NT2/D1 (cell line): ENCODE measurements at places on chromosomes 1 and 21.
A peak's percentile ranks its signal among the peaks of the same experiment; 100 is the strongest.

DNA sequence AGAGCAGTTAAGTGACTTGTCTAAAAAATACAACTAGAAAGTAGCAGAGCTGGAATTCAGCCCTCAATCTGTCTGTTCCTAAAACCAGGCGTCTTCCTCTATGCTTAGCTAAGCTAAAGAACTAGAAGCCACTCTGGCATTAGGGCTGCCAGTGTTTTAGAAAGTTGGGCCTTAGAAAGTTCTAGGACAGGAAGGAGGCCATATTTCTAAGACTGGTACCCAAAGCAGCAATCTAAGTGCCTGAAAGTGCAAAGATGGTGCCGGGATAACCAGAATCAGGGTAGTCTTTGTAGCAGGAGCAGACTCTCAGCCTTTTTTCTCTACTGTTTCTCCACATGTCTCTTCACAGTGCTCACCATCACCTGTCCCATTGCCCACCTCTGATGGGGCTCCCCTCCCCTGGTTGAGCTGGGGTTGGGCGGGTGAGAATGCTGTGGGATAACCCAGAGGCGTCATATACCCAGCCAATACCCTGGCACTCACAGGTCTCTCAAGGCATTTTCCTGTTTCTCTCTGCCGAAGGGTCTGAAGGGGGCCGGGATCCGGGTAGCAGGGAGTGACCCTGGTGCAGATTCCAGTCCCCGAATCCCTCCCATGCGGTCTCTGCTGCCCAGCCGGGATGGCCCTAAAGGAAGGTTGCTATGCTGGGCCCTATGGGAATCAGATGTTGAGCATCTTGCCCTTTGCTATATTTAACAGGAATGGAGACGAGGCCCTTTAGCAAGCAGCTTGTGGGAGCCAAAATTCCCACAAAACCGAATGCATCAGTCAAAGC is 1.1 kb upstream of the RCSD1 start:
- no peak for DNase-seq

DNA sequence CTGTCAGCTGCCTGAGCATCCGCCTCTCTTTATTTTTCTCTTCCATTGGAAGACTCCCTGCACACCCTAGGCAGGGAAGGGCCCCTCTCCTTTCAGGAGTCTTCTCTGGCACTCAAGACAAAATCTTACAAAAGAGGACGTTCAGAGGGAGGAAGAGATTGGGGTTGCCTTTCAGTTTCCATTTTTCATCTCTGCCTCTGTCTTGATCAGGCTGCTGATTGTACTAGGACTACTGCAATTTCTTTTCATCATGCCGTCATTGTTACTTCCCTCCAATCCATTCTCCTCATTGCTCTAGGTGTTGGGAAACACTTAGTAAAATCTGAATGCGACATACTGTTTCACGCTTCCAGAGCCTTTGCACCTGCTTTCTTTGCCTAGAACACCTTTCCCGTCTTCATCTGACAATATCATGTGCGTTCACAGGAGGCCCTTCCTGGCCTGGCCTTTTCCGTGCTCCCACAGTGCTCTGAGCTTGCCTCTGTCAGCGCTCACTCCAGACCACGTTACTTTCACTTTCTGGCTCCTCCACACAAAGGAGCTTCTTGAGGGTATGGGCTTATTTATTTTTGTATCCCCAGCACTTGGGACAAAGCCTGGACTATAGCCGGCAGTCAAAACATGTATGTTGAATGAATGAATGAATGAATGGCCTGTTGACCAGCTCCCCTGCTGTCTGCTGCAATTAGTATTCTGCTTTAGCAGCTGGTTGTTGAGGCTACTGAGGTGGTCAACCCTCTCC is 10.9 kb downstream of the LRRC71 start:
- DNase-seq: no peak

- no peak for DNase-seq
Measured at GRCh38 chr1:168789501-168789900, 60.5 kb upstream of the DPT start.

GRCh38 chr1:5887971-5888361 is 104.3 kb downstream of the NPHP4 start:
- no peak for DNase-seq

GRCh38 chr1:96370757-96371156 is 350.8 kb upstream of the PTBP2 start:
- no peak for DNase-seq

- peak; percentile 66 for DNase-seq
Measured at GRCh38 chr1:109493805-109494539, at the start of gene CYB561D1. Gene CYB561D1 (plus strand): TSS chr1:109494094. CDS start chr1:109494140, 46 bp downstream.

- no peak for DNase-seq
Measured at GRCh38 chr1:236921610-236922009, 82.6 kb downstream of the MT1HL1 start.

- DNase-seq: no peak
Measured at GRCh38 chr1:92184632-92185031, 33.1 kb upstream of the C1orf146 start.

DNA sequence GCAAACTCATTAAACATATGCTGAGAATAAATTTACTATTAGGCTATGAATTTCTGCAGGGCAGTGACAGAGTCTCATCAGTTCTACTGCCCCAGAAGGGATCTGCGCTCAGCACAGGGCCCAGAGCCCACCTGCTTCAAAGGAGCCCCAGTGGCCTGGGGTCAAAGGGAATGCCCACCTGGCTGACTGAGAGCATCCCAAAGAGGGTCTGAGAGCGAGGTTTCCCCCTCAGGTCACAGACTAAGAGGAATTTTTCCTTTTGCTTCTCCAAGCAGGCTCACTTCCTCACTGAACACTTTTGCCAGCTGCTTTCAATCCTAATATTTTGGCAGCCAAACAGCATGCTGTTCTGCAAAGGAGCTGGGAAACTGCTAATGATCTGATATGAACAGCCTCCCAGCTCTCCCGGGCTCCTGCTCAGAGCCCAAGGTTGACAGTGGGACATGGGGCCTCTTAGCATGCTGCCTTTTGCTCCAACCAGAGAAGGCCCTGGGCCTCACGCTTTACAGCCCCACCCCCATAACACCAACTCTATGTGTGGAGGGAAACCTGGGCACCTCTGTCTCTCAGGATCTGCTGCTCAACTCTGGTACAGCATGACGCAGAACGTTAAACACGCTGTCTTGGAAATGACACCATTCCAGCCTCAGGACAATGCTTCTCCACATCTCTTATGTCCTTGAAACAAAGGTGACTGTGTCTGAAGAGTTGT is 70.7 kb upstream of the SYT6 start:
- DNase-seq: no peak

- no peak for DNase-seq
Measured at GRCh38 chr1:183702087-183702812, 49.1 kb upstream of the APOBEC4 start.

- DNase-seq: no peak
Measured at GRCh38 chr1:100413035-100413434, 60.7 kb downstream of the CDC14A start.

DNA sequence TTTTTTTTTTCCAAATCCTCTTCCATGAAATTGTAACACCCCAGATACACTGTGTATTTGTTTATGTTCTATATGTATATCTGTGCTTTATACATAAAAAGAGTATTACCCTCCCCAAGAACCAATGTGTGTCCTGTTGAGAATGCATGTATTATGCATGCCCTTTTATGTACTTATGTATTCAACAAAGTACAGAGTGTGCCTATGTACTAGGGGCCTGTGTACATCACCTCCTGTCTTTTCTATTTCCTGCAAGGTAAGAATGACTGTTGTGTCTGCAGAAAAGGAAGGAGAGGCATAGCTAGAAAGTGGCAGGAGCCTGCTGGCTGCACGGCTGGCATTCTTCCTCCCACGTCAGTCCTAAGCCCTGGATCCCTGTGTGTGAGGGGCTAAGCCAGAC is 7.0 kb downstream of the TMEM61 start:
- no peak for DNase-seq

DNA sequence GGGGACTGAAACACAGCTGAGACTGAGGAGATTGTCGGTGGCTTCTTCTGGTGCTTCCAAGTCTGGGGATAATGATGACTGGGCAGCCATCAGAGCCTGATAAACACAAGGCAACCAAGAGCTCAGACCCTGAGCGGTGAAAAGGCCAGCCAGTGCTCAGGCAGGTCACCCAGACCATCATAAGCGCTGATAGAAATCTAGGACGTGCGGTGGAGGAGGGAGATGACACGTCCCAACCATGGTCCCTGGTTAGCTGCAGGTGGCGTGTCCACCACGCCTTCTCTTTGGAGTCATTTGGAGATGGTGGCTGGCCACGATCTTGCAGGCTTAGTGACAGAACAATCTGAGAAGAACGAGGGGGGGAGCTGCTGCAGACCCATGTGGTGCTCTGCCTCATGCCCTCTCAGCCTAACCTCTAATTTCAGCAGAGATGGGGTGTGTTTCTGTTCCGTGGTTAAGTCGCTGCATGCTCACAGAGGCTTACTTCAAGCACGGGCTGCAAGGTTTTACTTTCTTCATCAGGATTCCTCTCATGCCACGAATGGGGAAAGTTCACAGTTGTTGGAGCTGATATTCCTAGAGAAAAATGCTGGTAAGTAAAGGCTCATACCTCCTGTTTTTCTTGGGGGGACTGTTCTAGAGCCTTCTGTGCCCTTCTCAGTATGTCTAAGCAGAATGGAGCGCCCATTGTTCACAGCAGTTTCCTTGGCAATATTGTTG is 17.4 kb upstream of the IGSF5 start:
- DNase-seq: no peak

GRCh38 chr1:70961374-70961975 is 86.1 kb downstream of the PTGER3 start:
- DNase-seq: no peak

DNA sequence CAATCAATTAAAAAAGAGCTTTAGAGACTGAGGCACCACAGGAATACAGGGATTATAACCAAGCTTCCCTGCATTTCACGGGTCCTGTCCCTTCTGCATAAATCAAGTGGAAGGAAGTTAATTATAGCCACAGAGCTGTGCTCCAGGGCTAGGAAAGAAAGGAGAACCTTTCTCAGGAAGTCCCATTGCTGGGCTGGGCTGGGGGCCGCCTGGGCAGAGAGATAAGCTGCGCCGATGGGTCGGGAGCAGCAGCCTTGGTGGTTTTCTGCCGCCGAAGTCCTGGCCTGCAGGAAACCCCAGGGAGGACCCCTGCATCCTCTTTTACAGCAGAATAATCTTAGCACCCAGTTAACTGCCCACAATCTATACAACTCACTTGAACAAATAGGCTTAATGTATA is 12.6 kb upstream of the CD34 start:
- no peak for DNase-seq

DNA sequence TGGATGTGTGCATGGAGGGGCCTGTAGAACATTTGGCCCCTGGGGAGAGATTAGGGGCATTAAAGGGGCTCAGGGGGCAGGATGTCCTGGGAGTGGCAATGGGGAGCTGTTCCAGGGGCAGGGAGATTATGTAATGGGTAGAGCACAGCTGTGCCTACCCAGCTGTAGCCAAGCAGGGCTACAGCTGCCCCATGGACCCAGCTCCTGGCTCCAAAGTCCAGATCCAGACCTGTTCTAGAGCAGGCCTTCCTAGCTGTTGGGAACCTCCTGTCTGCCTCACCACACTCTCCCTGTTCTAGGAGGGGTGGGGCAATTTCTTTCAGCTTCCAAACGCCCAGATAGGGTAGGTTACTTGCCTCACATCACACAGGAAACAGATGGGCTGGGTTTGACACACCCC is 5.6 kb downstream of the RPS6KA1 start:
- no peak for DNase-seq

- DNase-seq: no peak
Measured at GRCh38 chr1:178127482-178128191, 33.7 kb downstream of the RASAL2 start.

GRCh38 chr1:169048043-169048442 is 58.4 kb upstream of the ATP1B1 start:
- DNase-seq: no peak

DNA sequence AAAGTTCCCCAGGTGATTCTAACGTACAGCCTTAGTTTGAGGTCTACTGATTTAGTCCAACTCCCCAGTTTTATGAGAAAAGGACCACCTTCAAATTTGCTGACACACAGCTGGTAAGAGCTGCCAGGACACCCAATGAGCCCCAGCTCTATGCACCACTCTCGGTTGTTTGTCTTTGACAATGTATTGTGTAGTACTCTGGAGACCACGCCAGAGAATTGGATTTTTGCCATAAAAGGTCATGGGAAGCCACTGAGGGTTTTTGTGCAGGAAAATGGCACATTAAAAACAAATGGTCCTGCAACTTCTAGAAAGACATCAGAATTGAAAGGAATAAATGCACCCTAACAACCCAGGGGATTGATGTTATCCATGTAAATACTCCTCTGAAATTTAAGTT is 7.1 kb upstream of the IER5 start:
- DNase-seq: no peak

DNA sequence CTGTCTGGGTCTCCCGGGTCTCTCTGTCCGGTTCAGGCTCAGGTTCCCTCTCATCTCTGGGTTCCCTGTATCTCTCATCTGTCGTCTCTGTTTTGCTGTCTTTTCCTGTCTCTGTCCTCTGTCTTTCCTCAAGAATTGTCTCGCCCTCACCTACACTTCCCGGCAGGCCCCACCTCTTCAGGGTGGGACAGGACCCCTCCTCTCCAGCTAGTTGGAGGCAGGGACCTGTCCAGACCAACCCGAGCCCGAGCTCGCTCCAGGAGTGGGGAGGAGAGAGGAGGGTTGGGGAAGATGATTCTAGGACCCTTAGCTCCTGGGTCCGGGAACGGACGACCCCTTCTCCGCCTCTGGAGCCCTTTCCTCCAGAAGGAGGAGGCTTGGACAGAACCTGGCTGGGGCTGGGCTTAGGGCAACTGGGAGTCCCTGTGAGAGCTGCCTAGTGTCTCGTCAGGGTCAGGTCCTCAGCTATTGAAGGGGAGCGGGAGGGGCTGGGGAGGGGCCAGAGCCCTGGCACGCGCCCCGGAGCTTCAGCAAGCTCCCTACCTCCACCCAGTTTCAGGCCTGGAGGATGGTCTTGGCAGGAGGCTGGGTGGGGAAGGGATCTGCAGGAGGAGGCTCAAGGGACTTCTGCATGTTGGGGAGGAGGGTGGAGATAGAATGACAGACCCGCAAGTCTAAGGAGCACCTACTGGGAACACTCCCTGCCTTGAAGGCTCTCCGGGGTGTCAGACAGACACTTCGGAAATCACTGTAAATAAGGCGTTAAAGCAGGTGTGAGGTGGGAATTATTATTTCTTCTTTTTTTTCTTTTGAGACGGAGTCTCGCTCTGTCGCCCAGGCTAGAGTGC is 26.3 kb upstream of the EPB41 start:
- no peak for DNase-seq

DNA sequence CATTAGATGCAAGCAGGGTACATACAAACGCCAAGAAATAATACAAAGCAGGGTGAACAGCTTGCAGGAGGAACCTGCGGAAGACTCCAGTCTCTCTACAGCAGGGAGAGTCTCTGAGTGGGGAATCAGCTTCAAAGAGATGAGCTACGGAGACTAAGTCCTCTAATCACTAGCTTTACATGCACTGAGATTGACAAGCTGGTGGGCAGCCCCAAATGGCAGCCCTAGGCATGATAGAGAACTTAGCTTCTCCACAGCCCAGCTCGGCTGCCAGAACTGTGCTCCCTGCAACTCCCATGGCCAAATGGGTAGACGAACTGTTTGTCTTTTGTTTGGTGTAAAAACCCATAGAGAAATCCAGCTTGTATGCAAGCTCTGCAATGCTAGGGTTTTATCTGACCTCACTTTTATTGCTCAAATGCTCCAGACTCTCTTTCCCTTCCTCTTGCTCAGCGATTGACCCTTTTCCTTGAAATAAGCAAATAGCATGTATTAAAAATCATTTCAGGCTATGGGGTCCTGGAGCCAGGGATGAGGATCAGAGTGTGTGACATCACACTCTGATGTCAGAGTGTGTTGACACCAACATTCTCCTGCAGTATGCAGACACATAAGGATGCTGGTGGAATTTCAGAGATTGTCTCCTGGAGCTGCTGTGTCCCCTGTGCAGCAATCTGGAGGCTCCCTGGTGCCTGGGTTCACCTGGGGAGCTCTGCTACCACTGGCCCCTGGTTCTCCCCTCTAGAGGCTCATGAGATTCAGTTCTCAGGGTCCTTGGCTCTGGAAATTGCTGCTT is 238.5 kb downstream of the TTLL7 start:
- DNase-seq: no peak
